ENCODE measurements at places on chromosomes 5 and 9. TPM values are rescaled to one million over a fixed set of nuclear protein-coding genes. Genes with fewer than 3 reads are reported as not detected.

- no peak for DNase-seq
Observed at GRCh38 chr5:35644543-35644942, 26.9 kb downstream of the SPEF2 start.

Gene GDA
- total RNA-seq, result 142 TPM

- DNase-seq, result peak; percentile 95
Observed at GRCh38 chr9:128098297-128099230, 29.0 kb downstream of the PTGES2 start.

Gene SLC6A7
- not detected for total RNA-seq

DNA sequence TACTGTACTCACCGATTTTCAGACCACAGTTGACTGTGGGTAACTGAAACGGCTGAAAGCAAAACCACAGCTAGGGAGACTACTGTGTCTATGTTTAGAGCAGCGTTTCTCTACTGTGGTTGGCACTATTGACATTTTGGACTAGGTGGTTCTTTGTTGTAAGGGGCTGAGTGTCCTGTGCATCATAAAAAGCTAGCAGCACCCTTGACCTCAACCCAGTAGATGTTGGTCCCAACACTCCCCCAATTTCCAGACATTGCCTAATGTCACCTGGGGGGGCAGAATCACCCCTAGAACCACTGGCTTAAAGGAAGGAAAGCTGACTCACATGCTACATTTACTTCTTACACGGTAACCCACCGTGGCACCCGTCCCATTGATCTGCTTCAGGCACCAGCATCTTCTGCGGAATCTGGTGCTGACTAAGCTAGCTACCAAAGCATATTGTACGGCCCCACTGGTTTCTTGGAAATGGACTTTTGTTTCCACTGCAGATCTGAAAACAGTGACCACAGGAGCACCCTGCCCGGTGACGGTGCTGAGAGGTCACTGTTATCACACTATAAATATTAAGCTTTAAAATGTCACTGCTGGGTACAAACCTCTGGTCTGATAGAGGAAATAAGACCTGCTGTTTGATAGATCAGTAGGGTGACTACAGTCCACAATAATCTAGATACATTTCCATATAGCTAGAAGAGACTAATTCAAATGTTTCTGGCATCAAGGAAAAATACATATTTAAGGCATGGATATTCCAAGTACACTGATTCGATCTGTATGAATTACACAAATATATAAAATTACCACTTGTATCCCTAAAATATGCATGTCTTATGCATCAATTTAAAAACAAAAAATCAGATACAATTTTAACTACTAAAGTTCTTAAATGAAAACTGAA is 151.4 kb downstream of the HSD17B3 start:
- DNase-seq, result no peak

DNA sequence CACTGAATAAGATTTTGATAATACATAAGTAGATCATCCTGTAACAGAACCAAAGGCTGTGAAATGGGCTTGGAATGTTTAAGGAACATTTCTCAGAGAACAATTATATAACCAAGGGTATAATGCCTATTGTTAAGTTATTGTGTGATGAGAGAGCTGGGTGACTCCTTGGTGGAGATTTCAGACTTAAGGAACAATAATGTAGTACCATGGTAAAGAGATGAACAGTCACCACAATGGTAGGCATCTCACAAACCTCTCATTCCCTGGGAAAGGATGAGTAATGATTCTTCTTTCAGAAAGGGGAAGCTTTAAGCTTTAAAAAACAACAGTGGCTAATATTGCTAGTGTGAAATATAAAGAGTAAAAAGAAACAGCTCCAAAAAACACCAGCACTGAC is 147.4 kb downstream of the TRIM36 start:
- no peak for DNase-seq

Gene SLC27A6
- total RNA-seq, result not detected

GRCh38 chr9:35814841-35815543 is at the start of gene HINT2:
TSS of gene HINT2 (minus strand) at chr9:35815042. CDS start at chr9:35814979, 63 bp downstream.
- peak; percentile 93 for DNase-seq

DNA sequence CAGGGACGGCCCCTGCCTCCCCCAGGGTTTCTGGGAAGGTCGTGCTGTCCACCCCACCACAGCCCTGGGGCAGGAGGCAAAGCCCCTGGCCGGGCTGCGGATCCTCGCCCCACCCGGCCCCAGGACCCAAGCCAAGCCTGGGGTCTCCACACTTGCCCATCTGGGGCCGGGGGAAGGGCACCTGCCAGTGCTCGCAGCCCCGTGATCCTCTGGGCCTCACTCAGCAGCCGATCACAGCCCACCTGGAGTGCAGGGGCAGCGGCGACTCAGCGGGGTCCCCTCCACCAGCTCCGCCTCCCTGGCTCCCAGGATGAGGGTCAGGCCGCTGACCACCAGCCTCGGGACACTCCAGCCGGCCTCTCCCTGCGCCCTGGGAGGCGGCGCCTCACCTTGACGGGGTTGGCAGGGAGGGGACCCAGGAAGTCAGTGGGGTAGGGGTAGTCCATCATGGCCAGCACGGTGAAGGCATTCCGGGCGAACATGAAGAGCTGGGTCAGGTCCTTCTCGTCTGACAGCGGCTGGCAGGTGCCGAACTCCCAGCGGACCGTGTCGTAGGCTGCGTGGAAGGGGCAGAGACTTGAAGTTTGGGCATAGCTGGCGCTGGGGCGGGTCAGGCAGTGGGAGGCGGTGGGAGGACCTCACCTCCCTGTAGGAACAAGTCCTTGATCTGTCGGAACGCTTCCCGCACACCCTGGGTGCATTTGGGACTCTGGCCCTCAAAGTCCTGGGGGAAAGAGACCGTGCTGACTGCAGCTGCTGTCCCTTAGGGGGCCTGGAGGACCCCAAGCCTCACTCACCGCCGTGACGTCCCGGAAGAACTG is 1.8 kb downstream of the DPP7 start:
- no peak for DNase-seq

GRCh38 chr5:60340965-60341471 is 358.9 kb downstream of the DEPDC1B start:
- DNase-seq, result no peak

DNA sequence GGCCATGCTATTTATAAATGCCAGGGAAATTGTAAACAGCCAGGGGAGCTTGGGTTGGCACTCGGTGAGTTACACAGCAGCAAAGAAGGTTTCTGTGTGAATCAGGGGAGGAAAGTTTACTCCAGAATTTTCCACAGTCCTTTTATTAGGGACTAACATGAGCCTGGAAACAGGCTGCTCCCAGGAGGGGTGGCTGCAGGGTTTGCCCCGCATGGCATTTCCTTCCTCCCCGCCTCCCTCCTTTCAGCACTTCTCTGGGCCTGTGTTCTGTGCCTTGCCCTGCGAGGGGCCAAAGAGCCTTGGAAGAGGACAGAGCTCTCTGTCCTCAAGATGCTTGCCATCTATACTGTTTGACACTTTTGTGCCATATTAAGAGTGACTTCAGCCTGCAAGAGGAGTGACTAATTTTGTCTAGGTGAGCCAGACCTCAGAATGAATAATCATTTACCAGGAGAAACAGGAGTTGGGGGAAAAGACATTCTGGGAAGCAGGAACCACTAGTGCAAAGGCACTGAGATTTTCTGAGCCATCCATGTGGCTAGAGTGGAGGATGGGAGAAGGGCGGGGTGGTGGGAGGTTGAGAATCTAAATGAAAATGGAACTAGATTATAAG is 1.8 kb downstream of the GSN start:
- peak; percentile 33 for DNase-seq

- peak; percentile 89 for DNase-seq
Observed at GRCh38 chr5:147310059-147310704, 75.4 kb downstream of the STK32A start.

DNA sequence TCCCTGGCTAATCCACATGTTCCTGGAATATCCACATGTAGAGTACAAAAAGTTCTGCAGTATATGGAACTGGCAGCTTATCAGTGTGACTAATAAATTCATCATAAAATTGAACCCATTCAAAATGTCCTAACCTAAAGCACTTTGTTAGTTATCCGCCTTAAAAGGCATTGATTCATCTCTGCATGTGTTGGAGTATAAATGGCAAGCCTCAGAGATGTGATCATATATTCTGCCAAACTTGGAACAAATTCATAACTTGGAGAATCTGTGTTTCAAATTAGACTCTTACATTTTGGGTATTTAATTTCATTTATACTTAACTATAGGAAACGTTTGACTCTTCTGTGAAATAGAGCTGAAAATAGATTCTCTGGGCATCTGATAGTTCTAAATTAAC is 25.2 kb upstream of the NREP start:
- no peak for DNase-seq

Gene CCDC192
- not detected for total RNA-seq

Gene LHX6
- total RNA-seq, result not detected

Gene MYORG
- total RNA-seq, result 3.1 TPM

DNA sequence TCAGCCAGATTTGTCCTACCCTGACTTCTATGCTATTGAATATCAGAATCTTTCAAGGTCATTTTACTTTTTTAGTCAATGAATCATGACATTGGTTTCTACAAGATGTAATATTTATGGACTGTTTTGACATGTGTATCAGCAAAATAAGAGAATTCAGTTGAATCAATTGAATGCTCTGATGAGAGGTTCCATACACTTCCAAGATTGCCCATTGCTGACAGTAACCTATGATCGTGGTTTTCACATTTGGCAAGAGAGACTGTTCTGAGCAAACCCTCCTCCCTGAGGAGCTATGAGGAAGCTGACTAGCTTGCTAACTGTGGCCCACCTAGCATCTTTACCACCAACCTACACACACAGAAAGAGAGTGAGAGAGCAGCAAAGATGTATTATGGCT is 56.7 kb upstream of the FST start:
- DNase-seq, result no peak

Gene TAL2
- total RNA-seq, result not detected

DNA sequence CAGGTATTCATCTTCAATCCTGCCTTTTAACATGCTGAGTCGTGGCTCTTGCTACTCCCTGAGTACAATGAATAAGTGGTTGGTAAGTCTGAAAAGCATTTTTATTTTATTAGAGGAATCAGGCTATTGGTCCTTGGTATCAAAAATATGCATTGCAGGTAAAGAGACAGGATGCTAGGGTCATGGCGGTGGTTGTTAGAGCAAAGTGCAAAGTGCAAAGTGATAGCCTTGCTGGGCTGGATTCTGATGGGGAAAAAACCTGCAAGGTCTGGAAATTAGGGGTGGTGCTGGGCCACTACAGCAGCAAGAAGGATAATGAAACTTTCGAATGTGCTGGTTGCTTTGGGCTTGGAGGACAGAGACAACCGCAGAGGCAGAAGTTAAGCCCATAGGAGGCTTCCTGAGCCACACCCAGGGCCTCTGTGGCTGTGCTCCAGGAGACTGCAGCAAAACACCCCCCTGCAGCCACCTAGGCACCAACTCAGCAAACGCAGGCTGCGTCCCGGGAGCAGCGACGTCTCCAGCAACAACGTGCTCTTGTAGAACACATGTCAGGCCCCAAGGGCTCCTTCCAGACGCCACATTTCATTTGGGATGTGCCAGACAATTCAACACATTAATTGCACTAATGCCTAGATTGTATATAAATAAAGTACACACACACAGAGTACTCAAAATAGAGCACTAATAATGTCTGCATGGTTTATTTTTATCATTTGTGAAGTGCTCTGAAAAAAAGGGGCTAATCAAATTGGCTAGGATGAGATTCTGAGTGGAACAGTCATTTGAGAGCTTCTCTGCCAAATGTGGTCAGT is 149.8 kb upstream of the RAPGEF1 start:
- DNase-seq, result no peak

GRCh38 chr5:119302916-119303897 is 52.6 kb upstream of the TNFAIP8 start:
- peak; percentile 96 for DNase-seq

DNA sequence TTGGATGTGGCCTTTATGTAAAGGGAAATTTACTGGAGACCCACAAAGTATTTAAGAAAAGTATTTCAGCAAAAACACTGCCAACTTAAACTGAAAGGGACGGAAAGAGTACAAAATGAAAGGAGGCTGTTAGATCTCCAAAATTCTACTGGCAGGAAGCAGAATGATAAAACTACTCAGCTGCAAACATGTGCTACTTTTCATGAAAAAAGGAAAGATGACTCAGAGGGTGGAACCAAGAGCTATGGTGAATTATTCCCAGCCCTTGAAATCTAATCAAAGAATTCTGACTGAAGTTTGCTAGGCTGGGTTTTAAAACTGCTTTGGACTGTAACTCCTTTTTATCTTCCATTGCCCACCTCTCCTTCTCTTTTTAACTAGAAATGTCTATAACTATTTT is 58.6 kb upstream of the ZBED3 start:
- DNase-seq, result no peak

DNA sequence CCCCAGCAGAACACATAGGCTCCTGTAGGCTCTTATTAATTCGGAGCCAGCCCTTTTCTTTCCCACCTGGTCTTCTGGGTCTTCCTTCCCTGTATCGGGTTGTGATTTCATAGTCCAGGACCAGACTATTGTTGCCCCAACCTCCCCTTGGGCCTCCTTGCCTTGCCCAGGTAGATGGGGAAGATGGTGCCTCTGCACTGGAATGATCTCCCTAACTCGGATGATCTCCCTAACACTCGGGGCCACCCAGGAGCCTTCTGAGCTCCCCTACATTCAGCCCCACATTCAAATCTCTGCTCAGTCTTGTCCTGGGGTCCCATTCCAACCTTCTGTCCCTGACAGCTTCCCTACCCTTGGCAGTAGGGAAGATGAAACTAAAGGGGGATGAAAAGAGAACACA is 2.7 kb upstream of the IRF1 start:
- DNase-seq, result no peak

DNA sequence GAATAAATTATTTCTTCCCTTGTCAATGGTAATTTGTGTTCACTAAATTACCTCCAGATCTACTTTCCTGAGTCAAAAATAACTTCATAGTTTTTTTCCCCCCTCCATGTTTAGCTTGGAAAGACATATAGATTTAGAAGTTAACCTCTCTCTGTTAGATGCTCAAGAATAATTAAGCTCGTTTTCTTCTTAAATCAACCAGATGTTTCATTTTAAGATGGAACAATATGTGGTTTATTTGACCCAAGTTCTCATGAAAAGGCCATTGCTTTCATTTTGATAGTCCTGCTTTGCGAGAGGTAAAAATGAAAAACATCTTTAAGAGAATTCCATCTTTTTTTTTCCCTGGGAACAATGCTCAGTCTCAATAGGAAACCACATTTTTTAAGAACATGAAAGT is 27.7 kb upstream of the GAS1 start:
- DNase-seq, result no peak

GRCh38 chr9:111740739-111741138 is 54.0 kb downstream of the SHOC1 start:
- DNase-seq, result no peak

GRCh38 chr5:57414857-57415256 is 67.8 kb downstream of the ACTBL2 start:
- DNase-seq, result no peak

Gene RASEF
- 12.8 TPM for total RNA-seq

All from PC-9 (cell line).